ENCODE measurements at places on chromosomes 2 and 18.

- DNase-seq, result no peak
Measured at GRCh38 chr2:170566138-170566537, 149.0 kb upstream of the SP5 start.

DNA sequence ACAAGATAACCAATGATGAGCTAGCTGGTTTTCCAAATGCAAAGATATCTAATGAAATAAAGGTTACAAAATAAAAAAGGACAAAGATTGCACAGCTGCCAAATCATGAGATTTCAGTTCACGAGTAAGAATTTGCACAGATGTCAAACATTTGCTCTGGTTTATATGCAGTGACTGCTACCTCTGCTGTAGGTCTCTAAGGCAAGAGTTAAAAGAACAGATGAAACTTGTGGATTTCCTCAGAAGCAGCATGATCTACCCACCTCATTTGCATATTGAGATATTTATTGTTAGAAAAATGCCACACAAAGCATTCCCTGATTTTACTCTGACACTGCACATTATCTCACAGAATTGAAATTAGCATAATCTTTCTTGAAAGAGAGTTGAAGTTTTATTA is 763.2 kb upstream of the ZEB2 start:
- DNase-seq, result no peak

DNA sequence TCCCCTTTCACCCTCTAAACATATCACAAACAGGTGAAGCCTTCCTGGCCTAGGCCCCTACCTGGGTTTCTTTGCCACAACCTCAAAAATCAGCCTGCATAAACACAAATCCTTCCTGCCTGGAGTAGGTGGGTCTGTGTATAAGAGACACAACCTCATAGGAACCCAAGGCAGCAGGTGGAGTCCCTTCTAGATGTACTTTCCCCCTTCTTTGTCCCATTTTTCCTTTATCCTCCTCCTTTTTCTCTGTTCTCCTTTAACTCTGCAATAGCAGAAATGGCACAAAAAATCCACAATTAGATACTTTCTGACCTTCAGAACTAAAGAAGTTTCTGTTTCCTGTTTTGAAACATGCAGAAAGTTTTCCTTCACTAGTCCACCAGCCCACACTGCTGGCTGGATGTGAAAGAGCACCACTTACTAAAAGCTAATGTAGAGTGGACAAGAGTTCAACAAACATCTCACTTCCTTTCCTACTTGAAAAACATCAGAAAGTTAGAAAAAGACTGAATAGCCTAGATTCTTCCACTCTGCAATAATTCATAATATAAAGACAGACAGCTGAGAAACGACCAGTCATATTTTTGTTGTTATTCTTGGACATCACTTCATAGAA is 11.2 kb downstream of the SLC40A1 start:
- DNase-seq, result no peak

- no peak for DNase-seq
Measured at GRCh38 chr2:66283787-66284186, 151.1 kb upstream of the MEIS1 start.

DNA sequence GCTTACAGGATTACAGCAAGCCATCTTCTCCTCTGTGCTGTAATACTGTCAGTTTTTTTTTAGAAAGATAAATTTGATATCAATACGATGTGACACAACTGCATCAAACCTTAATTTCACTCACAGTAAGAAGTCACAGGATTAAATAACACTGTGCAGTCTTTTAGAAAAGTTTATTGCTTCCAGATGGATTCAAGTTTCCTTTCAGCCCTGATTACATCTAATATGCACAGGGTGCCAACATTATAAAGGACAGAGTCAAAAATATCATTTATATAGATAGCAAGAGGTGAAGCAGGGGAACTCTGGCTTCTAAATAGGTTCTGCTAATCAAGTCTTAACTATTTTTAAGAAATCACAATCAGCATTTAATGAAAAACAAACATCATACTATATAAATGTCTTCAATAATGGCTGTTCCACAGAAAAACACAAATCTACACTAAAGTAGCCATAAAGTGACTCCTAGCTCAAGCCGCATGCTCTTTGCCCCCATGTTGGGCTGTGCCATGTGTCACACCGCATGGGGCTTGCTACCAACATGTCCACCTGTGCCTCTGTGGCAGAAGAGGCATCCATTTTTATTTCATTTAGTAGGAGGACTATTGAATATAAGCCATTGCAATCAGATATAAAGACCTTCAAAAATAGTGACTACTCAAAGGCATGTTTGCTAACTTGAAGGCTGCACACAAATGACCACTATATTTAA is 35.0 kb downstream of the CERKL start:
- DNase-seq, result no peak

DNA sequence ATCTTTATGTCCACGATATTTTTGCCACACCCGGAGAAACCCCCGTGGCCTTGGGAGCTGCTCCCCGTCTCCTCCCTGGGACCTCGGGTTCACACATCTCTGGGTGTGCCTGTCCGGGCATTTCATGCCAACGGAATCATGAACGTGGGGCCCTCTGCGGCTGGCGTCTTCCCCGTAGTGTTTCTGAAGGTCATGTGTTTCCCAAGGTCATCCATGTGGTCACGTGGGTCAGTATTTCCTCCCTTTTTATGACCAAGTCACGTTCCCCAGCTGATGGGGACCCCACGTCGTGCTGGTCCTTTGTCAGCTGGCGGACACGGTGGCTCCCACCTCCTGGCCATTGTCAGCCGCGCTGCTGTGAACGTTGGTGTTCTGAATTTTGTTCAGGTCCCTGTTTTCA is 135.7 kb downstream of the NFATC1 start:
- DNase-seq, result no peak

GRCh38 chr2:7648221-7648795 is 731.1 kb downstream of the RNF144A start:
- no peak for DNase-seq
